ENCODE measurements at places on chromosomes 11 and 22.

DNA sequence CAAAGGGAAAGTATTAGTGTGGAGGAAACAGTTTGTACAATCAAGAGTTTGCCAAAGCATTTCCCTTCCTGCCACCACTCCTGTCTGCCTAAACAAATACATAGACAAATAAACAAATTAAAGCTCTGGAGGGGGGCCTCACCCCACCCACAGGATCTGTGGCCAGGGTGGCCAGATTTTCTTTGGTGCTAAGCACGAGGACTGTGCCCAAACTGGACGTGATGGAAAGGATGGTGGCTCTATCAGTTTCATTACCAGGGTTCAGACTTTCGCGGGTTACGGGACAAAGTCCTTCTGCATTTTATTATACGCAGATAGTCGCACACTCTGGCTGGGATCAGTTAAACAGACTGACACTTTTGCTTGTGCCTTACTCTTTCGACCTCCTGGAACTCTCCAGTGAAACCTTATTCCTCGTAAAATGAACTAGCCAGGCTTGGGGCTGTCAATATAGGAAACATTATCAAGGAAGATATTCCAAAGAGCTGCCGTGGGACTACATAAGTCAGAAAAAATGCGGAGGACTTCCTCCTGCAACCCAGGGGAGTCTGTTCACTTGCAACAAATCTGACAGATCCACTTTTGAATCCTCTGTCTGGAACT, 11.2 kb downstream of the BARX2 start:
- no peak for DNase-seq

- no peak for DNase-seq
Measured at GRCh38 chr11:70210051-70210501, 7.0 kb downstream of the FADD start.

GRCh38 chr11:32153747-32154146, 62.9 kb downstream of the RCN1 start:
- no peak for DNase-seq

DNA sequence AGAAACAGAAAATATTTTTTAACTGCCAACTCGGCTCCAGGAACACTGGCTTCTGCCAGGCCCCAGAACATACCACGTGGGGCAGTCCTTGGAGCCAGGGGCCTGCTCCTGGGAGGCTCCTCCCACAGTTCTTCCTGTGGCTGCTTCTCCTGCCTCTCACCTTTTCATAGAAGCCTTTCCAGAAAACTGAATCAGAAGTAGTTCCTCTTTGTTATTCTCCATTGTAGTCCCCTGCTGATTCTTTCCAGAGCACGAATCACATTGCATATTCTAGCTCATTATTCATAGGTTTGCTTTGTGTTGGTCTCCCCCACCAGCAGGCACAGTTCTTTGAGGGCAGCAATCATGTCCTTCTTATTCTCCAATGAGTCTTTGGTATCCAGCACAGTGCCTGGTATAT, 106.0 kb downstream of the EFCAB6 start:
- DNase-seq: no peak

GRCh38 chr11:8603696-8604077, 9.7 kb upstream of the STK33 start:
- no peak for DNase-seq

GRCh38 chr11:109236696-109237095, 185.3 kb upstream of the C11orf87 start:
- DNase-seq: no peak

GRCh38 chr11:117759305-117759704, 37.7 kb downstream of the DSCAML1 start:
- DNase-seq: no peak

DNA sequence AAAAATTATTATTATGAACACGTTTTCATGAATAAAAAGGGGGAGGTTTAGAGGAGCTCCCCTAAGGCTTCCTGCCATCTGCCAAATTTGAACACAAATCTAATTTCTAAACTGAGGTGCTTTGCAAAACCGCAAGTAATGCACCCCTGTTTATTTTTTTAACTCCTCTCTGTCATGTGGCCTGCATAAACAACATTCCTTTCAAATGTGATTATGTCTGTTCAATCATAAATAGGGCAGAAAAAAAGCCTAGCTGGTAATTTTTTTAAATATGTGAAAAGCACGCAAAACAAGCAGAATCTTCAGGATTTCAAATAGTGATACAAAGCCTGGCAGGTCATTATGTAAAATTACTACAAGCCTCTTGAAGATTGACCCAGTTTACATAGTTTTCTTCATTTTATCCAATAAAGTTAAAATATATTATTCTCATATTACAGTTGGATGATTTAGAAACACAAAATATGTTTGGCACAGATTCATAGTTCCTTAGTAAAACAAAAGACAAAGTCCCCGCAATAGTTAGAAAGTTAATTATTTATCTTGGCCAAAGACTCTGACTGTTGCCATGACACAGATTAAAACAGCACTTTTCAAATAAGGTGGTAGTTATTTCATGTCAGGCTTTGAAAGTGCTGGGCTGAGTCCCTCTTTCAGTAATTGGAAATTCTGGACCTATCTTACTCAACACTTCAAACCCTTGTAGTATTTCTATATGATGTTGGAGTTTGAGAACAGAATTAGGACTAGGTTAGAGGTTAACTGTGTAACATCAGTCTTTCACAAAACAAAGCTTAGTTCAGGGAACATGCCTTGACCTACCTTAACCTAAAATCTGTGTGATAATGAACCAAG, 200.3 kb upstream of the MPPED2 start:
- DNase-seq: no peak

DNA sequence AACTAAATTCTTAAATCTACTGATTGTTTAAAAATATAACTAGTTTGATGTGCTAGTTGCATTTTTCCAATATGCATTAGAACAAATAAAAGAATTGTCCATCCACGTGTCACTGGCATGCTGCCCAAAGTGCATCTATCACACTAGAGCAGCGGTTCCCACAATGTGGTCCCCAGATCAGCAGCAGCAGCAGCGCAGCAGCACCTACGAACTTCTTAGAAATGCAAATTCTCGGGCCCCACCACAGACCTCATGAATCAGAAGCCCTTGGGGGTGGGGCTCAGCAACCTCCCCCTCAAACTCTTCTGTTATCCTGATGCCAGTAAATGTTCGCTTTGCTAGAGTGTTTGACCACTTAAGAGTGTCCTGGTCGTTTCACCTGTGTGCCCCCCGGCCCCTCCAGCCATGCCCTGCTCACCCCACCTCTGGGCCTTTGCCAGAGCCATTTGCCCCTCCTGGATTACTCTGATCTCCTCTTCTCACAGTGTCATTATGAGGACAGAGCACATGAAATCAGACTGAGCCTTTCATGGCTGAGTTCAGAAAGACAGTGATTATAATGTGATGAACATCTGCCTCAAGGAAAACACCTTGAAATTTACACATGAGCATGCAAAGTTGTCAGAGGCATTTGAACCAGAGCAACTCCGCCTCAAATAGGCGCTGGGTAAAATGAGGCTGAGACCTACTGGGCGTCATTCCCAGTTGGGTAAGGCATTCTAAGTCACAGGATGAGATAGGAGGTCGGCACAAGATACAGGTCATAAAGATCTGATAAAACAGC, 12.6 kb upstream of the VSIG10L2 start:
- DNase-seq: no peak

GRCh38 chr22:22680396-22680795, 36.0 kb downstream of the GGTLC2 start:
- no peak for DNase-seq

DNA sequence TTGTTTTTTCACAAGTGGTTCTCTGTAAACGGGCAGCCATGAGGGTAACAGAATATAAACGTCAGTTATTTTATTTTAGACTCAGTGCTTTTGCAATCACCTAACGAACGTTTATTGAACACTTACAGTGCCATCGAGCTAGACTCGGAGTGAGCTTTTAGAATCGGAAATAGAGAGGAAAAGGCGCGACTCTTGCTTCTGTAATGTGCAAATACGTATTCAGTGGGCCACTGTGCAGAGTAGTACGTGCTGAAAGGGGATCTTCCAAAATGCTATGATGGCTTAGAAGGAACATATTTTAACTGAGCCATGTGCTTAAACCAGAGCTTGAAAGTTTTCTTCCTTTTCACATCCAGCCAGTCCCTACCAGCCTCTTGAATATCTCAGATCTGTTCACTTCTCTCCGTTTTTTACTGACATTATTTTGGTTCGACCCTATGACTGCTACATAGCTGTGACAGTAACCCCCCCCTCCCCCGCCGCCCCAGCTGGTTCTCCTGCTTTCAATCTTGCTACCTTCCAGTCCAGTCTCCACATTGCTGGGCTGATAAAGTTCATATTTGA, 468 bp downstream of the DDIAS start:
- DNase-seq: no peak

DNA sequence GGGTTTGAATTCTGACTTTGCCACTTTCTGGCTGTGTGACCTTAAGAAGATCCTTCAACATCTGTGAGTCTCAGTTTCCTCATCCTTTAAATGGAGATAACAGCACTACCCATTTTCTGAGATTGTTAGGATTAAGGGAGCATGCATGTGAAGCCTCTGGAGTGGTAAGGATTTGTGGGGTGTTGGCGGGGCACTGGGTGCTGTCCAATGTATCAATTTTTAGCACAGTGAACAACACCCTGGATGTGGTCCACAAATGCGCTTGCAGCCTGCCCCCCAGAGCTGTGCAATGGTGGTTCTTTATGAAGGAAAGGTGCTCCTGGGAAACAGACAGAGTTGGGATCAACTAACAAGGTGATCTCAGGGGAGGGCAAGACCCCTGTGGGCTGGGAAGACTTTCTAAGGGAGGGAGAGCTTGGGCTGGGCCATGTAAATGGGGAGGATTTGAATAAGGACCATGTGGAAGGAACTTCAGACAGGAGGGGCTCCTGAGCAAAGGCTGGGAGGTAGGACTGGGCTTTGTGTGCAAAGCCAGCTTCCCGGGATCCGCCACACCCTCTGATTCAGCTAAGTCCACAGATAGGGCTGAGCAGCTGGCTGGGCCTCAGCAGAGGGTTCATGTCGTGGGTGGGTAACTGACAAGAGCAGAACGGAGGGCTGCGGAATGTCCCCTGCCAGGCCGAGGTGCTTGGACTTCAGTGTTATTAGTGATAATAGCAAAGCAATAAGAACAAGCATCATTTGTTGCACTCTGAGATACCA, 22.7 kb upstream of the RASD2 start:
- no peak for DNase-seq

DNA sequence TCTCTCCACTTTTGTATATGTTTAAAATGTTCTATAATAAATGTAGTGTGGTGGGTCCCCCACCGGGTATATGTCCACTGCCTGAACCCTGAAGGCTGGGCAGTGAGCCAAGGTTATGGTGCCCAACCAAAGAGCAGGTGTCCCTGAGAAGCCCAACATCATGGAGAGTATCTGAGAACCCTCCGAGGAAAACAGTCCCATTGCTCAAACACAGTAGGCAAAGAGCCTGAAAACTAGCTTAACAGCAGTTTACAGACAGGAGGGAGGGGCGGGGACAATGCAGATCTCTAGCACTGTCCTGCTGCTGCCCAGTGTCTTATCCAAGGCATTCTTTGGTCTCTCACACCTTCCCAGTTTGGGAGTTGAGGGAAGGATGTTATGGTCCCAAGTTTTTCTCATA, 91.0 kb downstream of the TMPRSS5 start:
- DNase-seq: no peak

GRCh38 chr11:2825261-2825888, 60.2 kb downstream of the CDKN1C start:
- no peak for DNase-seq

DNA sequence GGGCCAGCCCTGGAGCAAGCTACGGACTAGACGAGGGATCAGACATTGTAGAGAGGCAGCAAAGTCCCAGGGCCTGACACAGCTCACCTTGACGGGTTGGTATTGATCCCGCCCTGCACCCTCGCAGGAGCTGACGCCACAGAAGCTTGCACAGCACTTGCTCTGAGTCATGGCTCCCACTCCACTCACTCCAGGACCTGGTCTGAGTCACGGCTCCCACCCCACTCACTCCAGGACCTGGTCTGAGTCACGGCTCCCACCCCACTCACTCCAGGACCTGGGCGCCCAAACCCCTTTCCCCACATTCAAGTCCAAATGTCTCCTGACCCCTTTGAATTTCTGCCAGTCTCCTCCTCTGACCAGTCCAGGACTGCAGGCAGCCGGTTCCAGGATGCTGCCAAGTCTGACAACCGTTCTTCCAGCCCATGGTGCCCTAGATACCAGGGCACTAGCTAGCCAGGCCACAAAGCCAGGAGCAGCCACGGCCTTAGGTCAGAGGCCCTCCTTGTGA, 6.0 kb upstream of the PNPLA5 start:
- no peak for DNase-seq

DNA sequence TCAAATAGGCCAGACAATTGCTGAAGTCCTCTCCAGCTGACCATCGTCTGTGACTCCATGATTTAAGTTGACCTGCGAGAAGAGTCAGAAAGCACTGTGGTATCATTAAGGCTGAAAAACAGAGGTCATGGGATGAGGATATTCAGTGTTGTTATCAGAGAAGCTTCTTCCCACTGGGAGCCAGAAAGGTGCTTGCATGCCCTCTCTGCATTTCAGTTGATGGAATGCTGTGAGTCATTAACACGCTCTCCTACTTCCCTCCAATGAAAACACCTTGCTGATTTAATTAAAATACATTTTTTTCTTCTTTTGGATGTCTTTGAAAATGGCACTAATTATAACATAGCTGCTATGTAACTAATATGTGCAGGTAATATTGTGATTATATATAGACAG, 667.0 kb downstream of the NTM start:
- no peak for DNase-seq

DNA sequence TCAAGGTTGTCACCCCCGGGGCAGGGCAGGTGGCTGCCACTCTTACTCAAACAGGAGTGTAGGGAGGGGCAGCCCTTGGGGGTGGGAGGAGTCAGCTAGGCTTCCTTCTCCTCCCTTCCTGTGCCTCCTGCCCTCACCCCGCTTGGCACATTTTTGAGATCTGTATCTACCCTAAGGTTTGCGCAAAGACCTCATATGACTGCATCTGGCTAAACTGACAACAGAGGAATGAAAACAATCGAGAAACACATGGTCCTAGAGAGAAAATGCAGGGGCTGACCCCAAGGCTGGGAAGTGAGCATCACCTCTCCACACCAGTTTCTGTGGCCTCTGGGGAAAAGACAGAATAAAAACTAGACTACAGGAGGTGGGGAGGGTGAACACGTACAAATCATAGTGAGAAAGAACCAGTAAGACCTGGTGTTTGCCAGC, 28.1 kb downstream of the IGSF9B start:
- DNase-seq: no peak

GRCh38 chr11:72758304-72758689, 6.1 kb upstream of the ARAP1 start:
- no peak for DNase-seq

DNA sequence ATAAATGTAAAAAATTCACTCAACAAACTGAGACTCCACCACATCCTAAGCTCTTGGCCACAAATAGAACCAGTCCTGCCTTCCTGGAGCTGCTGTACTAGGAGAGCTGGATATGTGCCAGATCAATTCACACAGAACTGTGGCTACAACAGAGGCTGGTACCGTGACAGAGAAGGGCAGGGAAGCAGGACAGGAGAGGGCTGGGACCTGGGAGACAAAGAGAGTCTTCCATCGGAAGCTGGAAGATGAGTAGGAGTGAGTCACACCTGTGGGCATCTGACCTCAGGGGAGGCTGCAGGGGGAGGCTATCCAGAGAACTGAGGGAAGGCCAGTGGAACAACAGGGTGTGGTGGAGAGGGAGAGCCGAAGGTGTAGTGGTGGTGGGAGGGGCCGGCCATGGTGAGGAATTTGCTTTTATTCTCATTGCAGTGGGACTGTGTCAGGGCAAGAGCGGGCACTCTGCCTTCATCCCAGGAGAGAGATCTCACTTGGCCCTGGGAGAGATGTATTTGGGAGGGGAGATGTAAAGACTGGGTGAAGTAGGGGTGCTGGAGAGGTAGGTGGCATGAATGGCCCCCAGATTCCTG, 1.9 kb upstream of the LTBP3 start:
- no peak for DNase-seq

GRCh38 chr11:26188554-26188953, 143.4 kb upstream of the ANO3 start:
- DNase-seq: no peak

Data from immature natural killer cell (primary cell).